ENCODE measurements at places on chromosomes 2 and 18.

GRCh38 chr2:37377187-37377532, 32.7 kb downstream of the QPCT start:
- DNase-seq = peak; percentile 45

- DNase-seq = no peak
Measured at GRCh38 chr2:241456546-241456945, 51.8 kb downstream of the STK25 start.

- DNase-seq = no peak
Measured at GRCh38 chr18:46294318-46294717, 190.1 kb downstream of the HAUS1 start.

- no peak for DNase-seq
Measured at GRCh38 chr2:59015027-59015426, 773.9 kb upstream of the FANCL start.

DNA sequence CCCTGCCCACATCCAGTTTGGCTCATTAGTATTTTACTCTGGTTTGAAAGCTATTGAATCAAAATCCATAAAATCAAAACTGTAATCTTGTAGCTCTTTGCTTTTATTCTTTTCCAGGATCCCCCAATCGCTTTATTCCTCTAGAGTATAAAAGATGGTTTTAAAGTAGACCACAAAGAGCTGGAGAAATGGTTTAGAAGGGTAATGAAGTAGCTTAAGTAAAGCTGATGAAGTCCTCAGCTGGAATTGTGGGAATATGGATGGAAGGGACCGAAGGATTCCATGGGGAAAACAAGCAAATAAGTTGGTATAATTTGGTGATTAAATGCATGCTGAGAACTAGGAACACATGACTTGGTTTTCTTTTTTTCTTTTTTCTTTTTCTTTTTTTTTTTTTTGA, 12.3 kb downstream of the ARHGAP28 start:
- DNase-seq = no peak

- no peak for DNase-seq
Measured at GRCh38 chr2:165905269-165905668, 48.3 kb downstream of the TTC21B start.

DNA sequence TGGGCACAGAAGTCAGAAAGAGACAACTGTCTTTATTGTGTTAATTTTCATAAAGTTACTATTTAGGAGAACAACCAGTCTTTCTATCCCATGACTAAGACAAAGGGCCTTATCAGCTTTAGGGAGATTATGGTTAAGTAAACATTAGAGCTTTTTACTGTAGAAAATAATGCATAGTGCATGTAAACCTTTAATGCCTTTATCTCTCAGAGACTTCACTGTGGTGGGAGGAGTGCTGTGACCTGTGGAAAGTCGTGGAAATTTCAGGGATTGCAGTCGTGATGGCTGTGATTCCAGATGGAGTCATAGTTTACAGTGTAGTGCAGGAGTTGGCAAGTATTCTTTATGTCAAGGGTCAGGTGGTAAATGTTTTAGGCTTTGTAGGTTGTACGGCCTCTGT, 15.8 kb downstream of the ZNF236 start:
- no peak for DNase-seq

GRCh38 chr2:219056176-219056895, 4.4 kb downstream of the IHH start:
- no peak for DNase-seq

DNA sequence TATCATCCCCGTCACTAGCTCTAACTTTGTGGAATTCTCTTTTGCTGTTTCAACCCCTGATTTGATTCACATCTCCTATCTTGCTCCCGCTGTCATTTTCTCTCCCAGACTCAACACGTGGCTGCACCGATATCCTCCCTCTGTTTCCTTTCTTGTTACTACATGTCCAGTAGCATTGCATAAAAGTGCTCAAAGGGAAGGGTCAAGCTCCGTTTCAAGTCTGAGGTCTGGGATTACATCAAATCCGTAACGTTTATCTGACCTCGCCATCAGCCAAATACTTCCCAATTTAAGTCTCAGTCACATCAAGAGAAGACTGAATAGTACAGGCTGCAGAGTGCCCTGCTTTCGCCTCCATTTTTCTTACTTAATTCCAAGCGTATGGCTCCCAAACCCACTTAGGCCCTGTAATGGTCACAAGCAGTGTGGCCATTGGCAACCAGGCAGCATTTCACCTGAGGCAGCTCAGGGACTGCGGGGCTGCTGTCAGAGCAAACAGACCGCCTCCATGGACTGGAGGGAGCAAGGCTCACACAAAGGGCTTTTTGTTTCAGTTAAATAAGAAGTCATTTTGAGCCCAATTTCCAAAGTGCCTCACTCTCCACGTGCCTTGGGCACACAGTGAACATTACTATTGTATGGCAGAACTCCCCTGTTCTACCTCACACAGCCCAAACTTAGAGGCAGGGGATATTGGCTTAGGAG, 217.8 kb downstream of the BCL11A start:
- no peak for DNase-seq

DNA sequence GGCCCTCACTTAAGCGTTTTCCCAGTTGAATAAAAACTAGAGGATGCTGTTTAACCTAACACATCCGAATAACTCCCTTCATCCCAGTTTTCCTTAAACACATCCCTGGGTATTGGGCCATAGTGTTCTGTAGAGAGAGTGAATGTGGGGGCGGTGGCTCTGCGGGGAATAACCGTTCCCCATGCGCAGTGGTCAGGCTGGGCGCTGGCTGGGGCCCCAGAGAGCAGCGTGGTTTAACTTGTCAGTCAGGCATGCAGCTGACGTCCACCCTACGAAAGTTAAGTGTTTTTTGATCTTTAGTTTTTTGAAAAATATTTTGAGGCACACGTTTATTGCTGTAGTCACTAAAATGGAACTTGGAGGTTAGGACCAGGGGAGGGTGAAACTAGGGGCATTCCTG, 33.7 kb downstream of the CTDP1 start:
- no peak for DNase-seq

DNA sequence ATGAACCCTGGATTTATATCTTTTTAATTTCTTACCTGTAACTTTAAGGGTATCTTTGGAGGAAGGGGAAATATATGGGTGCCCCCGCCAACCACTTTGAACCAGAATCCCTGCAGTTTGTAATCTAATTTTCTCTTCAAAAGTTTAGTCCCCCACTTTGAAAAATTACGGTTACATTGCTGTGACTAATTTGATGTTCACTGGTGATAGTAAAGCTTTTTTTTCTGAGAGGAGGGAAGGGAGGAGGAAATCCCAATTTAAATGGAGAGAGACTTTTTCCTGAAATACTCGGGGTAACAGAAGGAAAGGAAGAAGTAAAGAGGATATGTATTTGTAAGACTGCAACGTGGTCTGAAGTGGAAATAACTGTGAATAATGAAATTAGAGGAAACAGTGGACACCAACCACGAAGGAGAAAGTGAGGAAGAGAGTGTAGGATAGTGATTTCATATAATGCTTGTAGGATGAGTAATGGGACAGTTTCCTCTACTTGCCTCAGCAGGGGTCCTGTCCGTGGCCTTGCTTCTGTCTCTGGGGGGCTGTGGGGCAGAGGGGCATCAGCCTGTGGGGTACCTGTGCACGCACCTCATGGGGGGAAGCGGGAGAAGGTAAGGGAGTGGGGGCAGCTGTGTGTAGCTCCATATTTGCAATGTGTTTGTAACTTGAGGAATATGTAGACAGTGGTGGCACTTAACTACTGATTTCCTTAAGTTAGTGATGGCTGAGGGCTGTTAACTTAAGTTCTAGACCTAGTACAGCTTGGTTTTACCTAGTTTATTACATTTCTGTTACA, 161.1 kb downstream of the LTBP1 start:
- no peak for DNase-seq

DNA sequence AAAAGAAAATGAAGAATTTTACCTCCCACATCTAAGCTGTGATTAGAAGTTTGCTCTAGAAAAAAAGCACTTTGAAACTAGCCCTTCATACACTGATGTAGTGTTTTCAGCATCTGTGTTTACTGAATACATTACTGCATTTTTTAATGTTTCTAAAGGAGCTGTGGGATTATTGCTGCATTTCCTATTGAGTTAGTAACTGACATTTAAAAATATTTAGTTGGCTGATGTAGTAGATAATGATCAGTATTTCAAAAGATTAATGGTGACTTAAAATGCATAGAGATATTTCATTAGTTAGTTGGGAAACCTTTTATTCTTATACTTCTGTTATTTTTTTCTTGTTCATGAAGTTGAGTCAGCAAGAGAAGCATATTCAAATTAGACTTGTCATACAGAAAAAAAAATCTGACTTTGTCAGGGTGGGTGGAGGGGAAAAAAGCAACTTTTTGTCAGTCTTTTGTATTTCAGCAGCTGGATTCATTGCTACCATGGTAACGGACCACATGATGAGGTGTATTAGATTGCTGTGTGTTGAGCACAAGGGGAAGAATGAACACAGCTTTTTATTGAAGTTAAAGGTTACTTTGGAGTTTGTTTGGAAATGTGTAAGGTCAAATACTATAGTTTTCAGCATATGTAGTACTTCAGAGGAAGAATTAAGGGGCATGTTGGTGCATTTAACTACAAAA, at the start of gene DTNA:
Gene DTNA (plus strand): TSS at position 549 of the 692 bp plus-strand sequence. CDS start 45,679 bp downstream, outside the sequence.
- no peak for DNase-seq

- no peak for DNase-seq
Measured at GRCh38 chr2:25385910-25386309, 44.2 kb upstream of the DNMT3A start.

DNA sequence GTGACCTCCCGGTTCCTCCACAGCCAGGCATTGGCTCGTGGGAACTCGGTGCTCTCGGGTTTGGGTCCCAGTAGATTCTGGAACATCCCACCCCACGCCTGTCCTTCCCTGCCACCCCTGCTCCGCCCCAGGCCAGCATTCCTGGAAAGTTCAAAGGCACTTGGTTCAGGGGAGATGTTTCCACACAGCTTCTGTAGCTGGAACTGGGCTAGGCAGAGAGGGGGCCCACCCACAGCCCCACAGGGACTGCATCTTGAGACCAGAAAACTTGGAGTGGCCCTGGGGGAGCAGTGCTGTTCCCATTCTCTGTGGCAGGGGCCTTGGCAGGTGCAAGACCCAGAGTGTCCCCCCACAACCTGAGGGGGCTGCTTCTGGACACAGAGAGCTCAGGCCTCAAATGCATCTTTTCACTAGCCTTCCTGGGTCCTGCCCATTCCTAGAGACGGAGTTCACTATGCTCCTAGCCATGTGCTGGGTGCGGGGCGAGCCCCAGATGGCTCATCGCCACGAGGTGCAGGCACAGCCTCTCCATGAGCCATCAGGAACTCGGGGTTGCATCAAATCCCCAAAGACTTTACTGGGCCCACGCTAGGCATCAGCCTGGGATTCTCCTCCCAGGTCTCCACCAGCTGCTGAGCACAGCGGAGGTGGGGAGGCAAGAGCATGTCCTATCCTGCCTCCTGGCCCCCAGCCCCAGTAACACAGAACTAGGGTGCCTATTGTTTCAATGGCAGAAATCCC, 68.7 kb downstream of the ZFP36L2 start:
- no peak for DNase-seq

- DNase-seq = peak; percentile 10
Measured at GRCh38 chr18:75070625-75071483, 138.1 kb downstream of the PTGR3 start.

DNA sequence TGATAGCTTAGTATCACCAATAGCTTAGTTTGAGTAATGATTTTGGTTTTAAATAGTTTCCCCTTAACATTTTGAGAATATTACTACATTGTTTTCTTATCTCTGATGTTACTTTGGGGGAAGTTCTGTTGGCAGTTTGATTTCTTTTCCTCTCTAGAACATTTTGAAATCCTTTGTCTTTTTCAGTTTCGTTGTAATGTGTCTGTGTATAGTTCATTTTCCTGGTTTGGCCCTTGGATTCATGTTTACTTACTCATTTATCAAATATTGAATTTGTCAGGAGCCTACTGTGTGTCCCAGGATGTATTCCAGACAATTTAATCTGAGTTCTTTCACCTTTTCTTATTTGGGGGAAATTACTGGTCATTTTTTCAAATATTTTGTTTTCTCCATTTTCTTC, 16.7 kb downstream of the ANKRD12 start:
- DNase-seq = no peak

- DNase-seq = no peak
Measured at GRCh38 chr18:5414546-5414945, 119.0 kb upstream of the ZBTB14 start.

- no peak for DNase-seq
Measured at GRCh38 chr2:28030600-28030999, 140.1 kb downstream of the BABAM2 start.

DNA sequence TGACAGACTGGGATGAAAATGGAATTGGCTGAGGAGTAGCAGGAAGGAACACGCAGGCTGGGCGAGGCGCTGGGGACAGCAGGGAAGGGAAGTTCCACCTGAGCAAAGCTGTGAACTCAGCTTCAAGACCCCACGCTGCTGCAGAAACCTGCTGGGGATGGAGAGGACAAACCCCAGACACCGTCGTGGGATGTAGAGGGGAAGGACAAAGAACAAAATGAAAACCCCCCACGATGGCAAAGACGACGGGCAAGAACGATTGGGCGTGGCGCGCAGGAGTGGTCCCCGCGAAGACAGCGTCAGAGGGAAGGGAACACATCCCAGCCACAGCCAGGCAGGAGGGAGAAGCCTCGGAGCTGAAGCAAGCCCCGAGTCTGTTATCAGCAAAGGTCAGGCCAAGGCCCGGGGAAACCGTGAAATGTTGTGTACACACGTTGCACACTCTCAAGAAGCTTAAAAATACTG, 222.9 kb downstream of the NDUFA10 start:
- DNase-seq = no peak

DNA sequence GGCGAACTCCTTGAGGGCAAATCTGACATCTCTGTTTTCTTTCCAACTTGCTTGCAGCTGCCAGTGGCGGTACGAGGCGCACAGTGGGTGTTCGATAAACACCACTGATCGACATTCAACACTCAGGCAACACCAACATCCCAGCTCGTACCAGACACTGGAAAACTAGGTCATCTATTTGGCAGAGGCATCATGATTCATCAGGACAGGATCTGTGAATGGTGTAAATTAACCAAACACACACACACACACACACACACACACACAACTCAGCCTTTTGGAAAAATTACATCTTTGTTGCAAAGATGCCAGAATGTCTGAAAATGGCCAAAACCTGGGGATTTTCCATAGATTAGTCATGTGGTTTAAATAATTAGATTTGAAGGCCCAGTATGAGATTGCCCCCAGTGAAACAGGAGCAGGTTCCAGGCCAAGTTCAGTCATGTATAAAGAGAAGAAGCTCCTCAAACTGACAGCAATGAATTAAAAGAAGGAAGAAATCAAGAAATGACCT, 150.5 kb upstream of the NCKAP5 start:
- DNase-seq = no peak

DNA sequence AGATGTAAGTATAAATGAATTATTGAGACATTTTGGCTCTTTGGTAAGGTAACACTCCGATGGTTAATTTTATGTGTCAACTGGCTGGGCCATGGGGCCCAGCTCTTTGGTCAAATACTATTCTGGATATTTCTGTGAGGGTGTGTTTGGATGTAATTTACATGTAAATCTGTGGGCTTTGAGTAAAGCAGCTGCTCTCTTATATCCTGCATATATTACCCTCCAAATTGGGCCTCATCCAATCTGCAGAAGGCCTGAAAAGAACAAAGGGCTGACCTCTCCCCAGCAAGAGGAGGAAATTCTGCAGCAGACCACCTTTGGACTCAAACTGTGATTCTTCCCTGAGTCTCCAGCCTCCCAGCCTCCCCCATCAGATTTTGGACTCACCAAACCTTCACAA, 464.1 kb downstream of the PLCL1 start:
- DNase-seq = no peak
